ENCODE measurements at places on chromosomes 11 and 22.

GRCh38 chr11:44380820-44381219, 70.9 kb upstream of the ALX4 start:
- DNase-seq, result no peak

DNA sequence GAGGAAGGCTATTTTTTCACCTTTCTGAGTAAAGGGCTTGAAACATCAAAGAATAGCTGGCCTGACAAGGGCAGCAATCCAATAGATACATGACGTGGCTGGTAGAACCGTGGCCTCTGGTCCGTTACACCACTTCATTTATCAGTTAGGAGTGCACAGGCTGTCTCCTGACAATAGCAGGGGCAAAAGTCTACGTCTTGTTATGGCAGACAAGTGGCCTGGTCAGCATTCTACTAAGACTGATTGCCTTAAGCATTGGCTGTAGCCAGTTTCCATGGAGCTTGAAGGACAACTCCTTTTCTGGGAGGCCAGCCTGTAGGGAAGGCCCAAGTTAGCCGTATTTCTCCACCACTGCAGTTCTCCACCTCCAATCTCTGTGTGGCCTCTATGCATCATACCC, 9.2 kb upstream of the GDPD4 start:
- DNase-seq, result no peak

GRCh38 chr11:46489656-46490560, 98.3 kb upstream of the CHRM4 start:
- DNase-seq, result peak; percentile 2

DNA sequence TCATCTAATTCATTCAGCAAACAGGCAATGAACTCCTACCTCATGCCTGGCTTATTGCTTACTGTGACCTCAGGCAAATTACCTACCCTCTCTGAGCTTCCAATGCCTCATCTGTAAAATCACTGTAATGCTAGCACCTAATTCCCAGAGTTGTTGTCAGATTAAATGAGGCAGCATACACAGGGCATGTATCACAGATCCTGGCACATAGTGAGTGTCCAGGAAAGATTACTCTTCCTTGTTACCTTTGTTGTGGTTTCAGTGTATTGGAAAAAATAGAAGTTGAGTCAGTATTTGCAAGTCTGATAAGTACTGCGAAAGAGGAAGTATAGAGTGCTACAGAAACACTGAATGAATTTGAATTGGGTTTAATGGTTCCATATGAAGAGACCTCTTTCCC, 26.4 kb upstream of the LRRC55 start:
- DNase-seq, result no peak

DNA sequence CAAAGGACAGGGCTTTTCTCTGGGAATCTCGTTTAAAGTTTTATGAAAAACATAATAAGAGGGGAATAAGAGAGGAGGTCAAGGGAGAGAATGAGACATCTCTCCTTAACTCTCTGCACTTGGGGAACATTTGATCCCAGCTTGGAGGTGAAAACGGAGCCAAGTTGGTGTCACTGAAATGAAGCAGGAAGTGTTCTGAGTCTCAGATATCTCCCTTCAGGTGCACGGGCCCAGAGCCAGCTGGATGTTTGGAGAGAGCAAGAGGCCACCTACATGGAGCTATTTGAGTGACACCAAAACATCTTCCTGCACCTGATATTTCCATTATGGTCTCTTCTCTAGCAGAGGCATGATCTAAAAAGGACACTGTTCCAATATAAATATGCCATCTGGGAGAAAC, 85.7 kb downstream of the BLID start:
- no peak for DNase-seq

GRCh38 chr22:48957987-48958321, 869.7 kb downstream of the BRD1 start:
- DNase-seq, result no peak

- no peak for DNase-seq
Measured at GRCh38 chr11:114563077-114563476, 3.4 kb upstream of the NXPE1 start.

GRCh38 chr11:134652586-134653255, 240.7 kb upstream of the B3GAT1 start:
- no peak for DNase-seq

DNA sequence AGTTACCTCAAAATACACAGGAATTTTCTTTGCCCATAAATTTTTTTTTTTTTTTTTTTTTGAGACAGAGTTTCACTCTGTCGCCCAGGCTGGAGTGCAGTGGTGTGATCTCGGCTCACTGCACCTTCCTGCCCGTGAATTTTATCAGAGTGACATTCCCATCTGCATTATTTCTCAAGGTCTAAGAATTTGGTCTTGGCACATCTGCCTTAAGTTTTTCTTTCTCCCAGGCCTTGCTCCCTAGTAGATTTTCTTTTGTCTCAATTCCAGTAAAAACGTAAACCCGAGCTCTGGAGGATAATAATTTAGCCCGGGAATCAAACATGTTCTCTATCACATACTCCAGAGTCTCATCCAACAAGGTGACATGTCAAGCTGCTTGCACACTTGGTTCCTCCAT, 12.4 kb downstream of the TRIM6 start:
- DNase-seq, result no peak

- DNase-seq, result no peak
Measured at GRCh38 chr22:24002272-24002671, 3.0 kb downstream of the GSTT4 start.

DNA sequence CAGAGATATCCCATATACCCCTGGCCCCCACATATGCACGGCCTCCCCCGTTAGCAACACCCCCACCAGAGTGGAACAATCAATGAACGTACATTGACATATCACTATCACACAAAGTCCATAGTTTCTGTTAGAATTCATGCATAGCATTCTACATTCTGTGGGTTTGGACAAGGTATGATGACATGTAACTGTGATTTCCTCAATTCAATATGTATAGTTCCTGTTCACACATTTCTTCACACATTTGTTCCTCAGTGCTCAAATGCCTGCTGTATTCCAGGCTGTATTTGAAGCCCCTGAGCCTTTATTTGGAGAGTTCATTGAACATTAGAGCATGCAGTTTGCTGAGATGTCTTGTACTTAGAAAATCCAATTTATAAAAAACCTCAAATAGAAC, 69.9 kb downstream of the PTPRJ start:
- no peak for DNase-seq

GRCh38 chr11:33531743-33532181, 168.9 kb downstream of the C11orf91 start:
- no peak for DNase-seq

DNA sequence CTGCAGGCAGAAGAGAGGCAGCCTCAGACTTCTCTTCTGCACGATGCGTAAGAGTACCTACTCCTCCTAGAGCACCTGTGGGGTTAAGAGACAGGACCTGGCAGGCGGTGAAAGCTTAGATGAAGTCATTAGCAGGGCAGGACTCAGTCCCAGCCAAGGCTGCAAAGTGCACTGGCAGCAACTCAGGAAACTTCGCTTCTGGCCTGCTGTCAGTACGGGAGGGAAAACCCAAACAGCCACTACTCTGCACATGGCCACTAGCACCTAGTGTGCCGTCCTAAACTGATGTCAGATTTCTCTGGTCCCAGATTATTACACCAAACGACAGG, 8.8 kb upstream of the KLHL35 start:
- DNase-seq, result no peak

Measured in Caki2 (cell line).